ENCODE measurements at places on chromosomes 16 and 17. TPM values are rescaled to one million over a fixed set of nuclear protein-coding genes. Genes with fewer than 3 reads are reported as not detected.

Gene RPS2
- total RNA-seq = 2,059 TPM

Gene SPATA32
- total RNA-seq = not detected

Gene FBXL16
- total RNA-seq = 0.98 TPM

Gene EVPLL
- not detected for total RNA-seq

Gene ZNF778
- total RNA-seq = 10.2 TPM

Gene STX8
- 54.2 TPM for total RNA-seq
